ENCODE measurements at places on chromosomes 2 and 18.

- DNase-seq, result no peak
Measured at GRCh38 chr2:69612200-69612599, 31.3 kb downstream of the AAK1 start.

DNA sequence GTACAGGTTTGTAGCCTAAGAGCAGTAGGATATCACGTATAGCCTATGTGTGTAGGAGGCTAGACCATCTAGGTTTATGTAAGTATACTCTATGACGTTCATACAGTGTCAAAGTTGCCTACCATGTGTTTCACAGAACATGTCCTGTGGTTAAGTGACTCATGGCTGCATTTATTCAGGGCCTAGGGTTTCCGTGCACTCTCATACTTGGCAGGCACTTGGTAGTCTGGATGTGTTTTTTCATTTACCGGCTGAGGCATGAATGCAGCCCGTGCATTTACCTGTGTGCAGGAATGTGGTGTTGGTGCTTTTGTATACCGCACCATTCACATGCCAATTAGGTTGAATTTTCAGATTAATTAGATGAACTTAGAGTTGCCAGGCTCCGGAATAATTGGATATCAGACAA is 43.4 kb downstream of the MYL12B start:
- DNase-seq, result peak; percentile 92

GRCh38 chr18:4636967-4637366 is 181.9 kb upstream of the DLGAP1 start:
- DNase-seq, result no peak

DNA sequence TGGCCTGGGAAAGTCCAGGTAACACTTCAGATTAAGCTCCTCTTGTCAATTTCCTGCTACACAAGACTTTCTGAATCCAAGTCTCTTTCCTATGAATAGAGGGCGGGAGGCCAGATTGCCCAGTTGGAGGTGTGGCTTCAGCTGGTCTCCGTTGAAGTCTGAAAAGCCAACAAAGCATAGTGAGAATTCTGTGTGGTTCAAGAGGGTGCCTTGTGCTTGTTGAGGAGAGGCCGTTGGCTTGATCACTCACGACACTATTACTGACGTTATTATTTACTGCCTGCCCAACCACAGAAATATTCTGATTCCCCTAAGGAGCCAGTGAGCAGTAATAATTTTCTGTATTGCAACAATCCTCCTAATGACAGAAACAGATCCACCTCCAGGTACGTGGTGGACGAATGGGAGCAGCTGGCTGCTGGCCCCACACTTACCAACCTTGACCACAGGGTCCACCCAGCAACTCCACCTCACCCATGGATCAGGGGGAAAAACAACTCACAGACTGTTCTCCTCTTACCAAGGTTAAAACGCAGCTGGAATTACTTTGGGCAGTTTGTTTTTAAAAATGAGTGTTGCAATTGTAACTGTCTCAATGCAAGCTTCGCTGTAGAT is 21.9 kb downstream of the NRP2 start:
- DNase-seq, result no peak

GRCh38 chr18:74832999-74833398 is 235.3 kb downstream of the ZNF407 start:
- no peak for DNase-seq

DNA sequence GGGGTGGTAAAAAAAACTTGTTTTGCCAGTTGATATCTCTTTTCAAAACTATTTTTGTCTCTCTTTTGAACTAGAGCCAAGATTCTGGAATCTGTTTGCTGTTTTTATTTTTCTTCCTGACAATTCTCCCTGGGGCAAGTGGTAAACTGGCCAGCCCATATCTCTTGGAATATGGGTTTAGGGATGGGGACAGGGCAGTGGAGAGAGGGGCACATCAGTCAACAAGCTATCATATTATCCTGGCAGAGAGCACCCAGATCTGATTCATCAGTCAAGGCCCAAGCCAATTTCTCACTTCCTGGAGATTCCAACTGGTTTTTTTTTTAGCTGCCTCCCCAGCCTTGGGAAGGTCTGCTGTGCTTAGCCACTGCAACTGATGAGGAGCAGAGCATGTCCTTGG is 52.3 kb downstream of the ARHGAP28 start:
- peak; percentile 67 for DNase-seq

DNA sequence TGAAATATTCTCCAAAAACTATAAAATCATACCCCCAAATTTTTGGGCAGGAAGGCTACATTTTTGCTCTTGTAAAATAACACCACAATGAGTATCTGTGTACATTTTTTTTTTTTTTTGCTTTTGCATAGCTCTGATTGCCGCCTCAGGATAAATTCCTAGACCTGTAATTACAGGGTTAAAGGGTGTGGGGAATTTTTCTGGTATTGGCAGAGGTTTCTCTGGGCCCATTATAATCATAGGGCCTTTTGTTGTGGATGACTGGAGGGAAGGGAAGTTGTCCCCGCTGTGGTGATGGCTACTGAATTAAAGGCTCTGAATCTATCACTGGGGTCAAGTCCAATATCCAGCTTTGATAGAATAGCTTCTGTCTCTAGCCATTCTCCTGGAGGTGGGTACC is 26.6 kb downstream of the CCDC195 start:
- DNase-seq, result no peak

DNA sequence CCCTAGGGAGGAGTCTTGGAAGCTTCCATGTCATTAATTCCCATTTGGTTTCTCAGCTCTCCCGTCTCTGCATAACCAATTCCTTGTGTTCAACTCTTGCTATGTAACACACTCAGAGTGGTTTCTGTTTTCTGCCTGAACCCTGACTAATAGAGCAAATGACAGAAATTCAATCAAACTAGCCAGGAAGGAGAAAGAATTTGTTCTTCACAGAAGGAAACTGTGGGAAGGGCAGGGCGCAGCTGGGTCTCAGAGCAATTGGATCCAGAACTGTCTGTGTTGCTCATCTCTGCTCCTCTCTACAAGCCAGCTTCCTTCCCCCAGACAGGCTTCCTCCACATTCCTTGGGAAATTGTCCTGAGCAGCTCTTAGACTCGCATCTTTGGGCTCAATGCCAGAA is 269.8 kb downstream of the TNS1 start:
- DNase-seq, result peak; percentile 92

- DNase-seq, result no peak
Measured at GRCh38 chr2:124024561-124025170, 421 bp upstream of the CNTNAP5 start.

- DNase-seq, result no peak
Measured at GRCh38 chr2:157857881-157858280, 18.2 kb downstream of the ACVR1 start.

DNA sequence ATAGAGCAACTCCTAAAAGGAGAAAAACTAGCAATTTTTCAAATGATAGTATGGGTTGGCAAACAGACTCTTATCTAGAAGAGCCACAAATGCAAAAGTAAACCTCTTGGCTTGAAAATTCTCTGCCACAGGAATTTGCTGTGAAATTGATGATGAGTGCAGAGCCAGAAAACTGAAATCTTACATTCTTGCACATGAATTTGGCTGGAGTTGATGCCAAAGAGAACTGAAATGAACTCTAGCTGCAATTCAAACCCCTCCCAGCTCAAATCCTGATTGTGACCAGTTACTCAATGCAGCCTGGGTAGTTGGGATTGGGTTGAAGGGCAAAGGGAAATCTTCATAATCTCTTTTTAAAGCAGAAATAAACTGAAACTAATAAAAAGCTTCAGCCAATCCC is 266.6 kb downstream of the PDE11A start:
- peak; percentile 24 for DNase-seq

DNA sequence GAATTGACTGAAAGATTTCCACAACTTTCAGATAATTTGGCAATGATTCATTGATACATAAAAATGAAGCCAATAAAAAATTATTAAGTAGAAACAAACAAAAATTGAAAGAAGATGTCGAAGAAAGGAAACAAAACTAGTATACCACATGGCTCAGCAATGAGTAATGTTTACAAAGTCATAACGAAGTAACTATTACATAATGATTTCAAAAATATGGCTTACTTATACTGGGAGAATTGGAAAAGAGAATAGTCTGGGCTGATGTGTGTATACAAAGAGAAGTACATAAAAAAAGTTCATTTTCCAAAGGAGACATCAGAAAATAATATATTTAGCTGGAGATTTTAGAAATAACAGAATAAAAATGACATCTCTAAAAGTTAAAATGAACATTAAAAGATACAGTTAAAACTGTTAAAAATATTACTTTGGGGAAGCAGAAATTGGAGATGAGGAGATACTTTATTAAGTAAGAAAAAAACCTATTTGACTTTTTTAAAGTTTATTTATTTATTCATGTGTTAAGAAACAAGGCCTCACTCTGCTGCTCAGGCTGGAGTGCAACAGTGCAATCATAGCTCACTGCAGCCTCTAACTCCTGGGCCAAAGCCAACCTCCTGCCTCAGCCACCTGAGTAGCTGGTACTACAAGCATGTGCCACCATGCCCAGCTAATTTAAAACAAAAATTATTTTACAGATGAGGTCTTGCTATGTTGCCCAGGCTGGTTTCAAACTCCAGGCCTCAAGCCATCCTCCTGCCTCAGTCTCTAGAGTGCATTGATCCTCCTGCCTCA is 409.7 kb upstream of the PIK3C3 start:
- DNase-seq, result no peak

DNA sequence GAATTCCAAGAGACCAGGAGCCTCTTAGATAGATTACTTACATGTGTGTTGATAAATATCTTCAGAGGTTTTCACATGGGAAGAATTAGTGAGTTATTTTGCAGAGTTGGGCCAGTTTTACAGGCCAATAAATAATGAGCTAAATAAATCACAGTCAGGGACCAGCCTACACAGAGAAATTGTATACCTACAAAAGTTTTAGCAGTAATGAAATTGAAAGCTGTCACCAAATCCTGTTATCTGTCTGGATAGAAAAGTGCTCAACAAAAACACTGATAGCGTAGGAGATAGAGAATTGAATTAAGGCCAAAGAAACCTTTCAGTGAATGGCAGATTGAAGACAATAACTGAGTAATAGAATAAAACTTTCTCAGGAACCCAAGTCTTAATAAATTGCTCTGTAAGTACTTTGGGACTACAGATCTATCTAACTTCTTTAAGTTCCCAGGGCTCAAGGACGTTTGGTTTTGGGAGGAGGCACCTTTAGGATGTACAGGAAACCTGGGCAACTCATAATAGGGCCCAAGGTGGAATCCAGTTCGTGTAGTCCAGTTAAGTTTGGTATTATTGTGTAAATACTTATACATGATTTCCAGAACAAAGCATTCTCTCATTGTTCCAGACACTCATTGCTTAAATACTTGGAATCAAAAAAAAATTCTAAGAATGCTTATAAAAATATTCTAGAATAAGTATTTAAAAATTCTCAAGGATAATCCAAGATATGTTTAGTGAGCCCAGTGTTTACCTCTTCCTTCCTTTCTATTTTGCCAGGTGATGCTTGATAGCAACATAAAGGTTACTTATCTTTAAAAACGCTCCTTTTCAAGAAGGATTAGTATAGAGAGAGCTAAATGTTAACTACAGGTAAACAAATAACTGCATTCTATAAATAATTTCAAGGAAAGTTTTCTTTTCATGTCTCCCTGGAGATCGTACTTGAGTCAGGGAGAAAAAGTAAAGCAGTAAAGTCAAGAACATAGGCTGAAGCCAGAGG is 134.5 kb downstream of the NCKAP5 start:
- peak; percentile 44 for DNase-seq

- DNase-seq, result peak; percentile 60
Measured at GRCh38 chr2:55839182-55839819, 84.3 kb downstream of the EFEMP1 start.

DNA sequence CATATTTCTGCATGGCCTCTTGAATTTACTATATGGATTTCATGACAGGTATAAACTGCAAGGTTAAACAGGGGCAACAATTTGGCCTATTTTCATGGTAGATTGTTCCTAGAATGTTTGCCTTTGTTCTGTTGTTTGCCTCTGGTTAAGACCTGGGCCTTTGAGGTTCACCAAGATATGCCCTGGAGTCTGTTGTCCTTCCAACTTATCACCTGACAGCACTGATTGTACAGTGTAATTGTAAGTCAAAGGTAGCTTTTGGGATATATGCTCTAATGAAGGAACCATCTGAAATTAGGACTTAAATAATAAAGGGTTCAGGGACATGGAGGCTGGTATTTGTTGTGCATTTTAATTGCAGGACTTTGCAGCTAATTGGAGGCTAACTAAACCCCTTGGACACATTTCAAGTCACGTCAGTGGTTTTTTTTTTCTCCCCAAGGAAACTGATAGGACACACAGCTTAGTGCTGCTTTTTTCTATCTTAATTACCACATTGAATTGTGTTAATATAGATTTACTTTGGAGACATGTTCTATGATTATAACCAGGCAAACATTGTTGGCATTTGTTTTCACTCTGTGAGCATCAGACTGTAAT is 771.2 kb upstream of the LINC00305 start:
- DNase-seq, result no peak

DNA sequence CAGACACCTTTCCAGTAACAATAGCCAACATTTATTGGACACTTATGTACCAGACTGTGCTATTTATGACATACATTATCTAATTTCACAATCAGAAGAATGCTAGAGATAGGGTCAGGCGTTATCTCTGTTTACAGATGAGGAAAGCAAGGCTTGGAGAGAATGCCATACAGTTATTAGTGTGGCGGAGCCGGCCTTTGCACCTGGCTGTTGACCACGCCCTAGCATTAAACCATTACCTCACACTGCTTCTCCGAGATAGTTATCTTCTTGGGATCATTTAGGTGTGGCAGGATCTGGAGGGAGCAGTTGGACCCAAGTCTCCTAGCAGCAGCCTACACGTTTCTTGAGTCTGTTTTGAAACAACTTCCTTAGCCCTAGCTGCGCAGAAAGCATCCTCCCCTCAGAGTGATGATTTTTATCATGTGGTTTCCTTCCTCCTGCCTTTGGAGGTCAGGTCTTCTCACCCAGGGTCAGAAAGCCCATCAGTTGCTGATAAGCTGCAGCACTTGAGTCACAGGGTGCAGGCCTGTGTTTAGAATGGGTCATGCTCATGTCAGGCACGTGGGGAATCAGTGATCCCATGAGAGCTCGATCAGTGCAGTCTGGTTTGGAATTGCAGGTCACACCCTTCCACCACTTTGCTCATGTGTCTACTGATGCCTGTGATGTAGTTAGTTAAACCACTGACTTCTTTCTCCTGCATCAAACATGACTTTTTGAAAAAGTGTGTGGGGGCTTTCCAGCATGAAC is 118.2 kb downstream of the SPTBN1 start:
- no peak for DNase-seq

GRCh38 chr2:223587301-223587700 is 14.9 kb downstream of the SCG2 start:
- no peak for DNase-seq

GRCh38 chr18:44773640-44774155 is 93.0 kb downstream of the SETBP1 start:
- DNase-seq, result no peak

GRCh38 chr2:223923976-223924375 is 21.2 kb downstream of the WDFY1 start:
- peak; percentile 52 for DNase-seq

DNA sequence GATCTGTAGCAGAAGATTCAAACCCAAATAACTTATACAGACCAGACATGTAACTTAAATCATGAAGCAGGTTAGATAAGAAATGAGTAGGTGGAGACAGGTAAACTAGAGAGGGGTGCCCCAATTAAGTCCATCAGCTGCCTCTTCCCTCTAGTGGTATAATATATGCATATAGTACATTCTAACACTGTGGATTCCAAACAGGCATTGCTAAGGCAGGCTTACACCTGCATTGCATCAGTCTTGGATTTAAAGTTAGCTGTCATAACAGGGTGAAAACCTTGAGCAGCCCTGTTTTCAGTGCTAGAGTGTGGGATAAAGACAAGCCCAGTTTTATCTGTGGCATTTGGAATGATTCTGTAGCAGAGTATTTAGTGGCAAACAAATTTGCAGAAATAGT is 63.4 kb downstream of the NYAP2 start:
- DNase-seq, result no peak

- DNase-seq, result no peak
Measured at GRCh38 chr2:144146876-144147275, 373.0 kb downstream of the ZEB2 start.

All from EH (cell line).